Activated T-cell treated with anti-CD3 and anti-CD28 coated beads, Interleukin-2, amount 50 U/mL, for 4 hours (primary cell): ENCODE measurements at places on chromosomes 2 and 18.

- no peak for DNase-seq
These were observed 160.9 kb downstream of the FBXO15 start for GRCh38 chr18:73986711-73987110.

GRCh38 chr18:70420146-70420898, 131.5 kb downstream of the SOCS6 start:
- DNase-seq = no peak

DNA sequence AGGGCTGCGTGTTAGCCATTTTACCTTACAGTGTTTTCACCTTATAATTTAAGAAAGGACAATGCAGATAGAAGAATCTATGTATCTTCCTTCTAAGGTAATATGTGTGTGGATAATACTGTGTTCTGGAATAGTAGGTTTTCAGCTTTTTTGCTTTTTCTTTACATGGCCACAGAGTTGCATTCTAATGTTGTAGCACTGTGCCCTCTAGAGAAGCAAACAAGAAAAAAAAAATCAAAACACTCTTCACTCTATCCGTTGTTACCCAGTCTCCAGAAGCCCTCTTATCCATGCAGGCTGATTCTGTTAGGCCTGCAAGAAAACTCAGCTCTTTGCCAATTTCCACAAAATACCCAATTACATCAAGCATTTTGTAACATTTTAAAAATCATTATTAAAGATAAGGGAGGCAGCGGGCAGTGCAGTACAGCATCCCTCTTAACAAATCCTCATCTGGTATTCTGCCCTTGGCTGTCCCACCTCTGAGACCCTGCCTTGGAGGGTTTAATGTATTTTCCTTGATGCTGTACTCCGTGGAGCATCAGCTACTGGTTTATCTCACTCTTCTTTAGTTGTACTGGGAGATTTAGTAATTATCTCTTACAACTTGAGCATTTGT, 41.8 kb downstream of the CDH7 start:
- no peak for DNase-seq

DNA sequence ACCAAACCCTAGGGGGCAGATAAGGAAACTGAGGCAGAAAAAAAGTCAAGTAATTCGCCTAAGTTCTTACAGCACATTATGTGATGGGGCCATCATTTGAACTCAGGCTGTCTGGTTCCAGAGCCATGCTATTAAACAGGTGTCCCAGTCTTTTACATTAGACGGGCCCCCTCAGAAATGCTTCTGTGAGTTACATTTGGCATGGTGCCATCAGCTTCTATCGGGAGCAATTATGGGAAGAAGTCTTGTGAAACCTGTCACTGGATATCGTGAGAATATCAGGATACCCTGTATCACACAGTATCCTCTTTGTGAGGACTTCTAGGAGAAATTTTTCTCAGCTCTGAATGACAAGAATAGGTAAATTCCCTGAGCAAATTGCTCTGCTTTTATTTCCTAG, 143.7 kb upstream of the NOSTRIN start:
- DNase-seq = no peak

DNA sequence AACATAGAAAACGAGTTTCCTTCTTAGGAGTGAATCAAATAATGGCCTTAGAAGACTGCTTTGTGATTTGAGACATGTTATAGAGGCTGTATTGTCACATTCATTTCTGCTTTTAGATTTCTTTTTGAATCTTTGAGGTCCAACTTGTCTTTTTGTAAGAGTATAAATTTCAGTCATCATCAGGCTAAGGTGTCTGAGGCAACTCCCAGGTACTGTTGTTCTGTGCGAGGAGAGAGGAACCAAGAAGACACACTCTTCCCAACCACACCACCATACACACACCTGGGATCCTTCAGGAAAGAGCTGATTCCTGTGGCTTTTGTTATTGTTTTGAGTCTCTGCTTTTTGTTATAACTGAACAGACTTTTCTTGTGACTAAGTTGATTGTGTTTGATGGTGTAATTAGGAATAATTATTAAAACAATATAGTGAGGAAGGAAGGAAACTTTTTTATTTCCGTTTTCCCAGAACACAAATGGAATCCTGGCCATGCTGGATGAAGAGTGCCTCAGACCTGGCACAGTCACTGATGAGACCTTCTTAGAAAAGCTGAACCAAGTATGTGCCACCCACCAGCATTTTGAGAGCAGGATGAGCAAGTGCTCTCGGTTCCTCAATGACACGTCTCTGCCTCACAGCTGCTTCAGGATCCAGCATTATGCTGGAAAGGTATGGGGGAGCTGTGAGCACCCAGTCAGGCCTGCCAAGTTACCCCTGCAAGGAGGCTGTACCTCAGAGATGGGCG, 140.4 kb downstream of the MYO1B start:
- no peak for DNase-seq

- no peak for DNase-seq
These were observed 76.1 kb upstream of the KCTD1 start for GRCh38 chr18:26624443-26624842.

- DNase-seq = no peak
These were observed 1569.5 kb upstream of the NXPH2 start for GRCh38 chr2:140349695-140350094.

- no peak for DNase-seq
These were observed 137.1 kb downstream of the ZEB2 start for GRCh38 chr2:144382849-144383248.

DNA sequence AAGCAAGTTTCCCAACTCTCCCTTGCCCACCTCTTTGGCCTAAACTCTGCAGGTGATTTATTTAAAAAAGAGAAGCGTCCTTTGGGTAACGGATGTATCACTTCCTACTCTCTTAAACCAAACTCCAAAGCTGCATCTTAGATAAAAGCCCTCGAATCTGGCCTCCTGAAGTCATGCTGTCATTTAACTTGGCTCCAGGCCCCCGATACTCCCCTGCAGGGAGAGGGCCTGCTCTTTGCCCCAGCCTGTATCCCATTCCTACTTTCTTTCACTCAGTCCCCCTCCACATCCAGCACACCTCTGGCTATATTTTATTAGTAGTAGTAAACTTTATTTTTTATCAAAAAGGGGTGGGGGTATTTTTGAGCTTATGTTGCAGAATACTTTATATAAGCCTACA, 19.0 kb downstream of the TEKT4 start:
- no peak for DNase-seq

GRCh38 chr2:11546072-11546471, 12.2 kb downstream of the GREB1 start:
- DNase-seq = no peak

DNA sequence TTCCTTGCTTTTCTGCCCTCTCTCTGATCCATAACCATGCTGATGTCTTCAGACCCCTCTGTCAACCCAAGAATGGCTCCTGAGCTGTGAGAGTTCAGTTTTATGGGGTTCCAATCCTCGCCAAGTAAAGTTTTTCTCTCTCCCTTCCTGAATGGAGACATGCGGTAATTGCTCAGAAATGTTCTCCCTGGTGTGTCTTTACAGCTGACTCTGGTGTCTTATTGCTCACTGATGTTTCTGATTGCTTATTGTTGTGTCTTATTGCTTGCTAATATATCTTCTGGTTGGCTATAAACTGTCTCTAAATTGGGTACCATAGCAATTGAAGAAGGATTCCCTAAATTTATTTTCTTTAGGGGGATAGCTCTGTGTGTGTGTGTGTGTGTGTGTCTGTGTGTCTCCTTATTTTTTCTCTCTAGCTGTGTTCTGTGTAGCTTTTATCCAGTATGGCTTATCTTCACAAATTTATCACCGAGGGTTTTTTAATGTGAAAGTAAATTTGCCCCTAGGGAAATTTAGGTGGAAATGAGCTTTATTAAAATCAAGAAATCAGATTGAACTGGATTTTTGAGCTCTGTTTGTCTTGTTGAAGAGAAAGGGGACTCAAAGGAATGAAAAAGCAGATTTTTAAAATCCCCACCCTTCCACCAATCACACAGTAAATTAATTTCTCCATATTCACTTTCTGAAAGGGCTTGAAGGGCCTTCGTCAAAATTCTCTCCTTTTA, 19.5 kb downstream of the MGAT5 start:
- no peak for DNase-seq

GRCh38 chr2:188272121-188272520, 19.6 kb upstream of the GULP1 start:
- DNase-seq = no peak

- no peak for DNase-seq
These were observed 5.2 kb upstream of the DLX2 start for GRCh38 chr2:172107690-172108586.

DNA sequence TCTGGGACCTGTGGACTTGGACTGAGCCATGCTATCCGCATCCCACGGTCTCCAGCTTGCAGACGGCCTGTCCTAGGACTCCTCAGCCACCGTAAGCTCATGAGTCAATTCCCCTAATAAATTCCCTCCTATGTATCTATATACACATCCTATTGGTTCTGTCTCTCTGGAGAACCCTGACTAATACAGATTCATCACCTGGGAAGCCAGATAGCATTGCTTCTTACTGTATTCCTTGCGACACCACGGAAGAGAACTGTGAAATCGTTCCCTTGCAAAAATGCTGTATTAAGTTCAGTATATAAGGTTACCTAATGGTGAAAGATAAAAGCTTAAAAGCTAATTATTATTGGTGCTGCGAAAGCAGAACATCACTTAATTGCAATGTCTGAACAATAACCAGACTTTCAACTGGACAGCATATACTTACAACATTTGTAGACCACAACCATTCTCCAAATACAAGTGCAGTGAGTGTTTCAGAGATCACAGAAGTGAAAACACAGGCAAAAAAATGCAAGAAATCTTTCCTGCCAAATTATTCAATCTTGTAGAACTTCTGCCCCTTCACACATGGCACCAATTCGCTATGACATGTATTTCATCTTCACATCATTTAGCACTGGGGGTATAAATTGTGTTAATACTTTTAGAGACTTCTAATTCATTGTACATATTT, 352.9 kb downstream of the TXNL1 start:
- DNase-seq = no peak

DNA sequence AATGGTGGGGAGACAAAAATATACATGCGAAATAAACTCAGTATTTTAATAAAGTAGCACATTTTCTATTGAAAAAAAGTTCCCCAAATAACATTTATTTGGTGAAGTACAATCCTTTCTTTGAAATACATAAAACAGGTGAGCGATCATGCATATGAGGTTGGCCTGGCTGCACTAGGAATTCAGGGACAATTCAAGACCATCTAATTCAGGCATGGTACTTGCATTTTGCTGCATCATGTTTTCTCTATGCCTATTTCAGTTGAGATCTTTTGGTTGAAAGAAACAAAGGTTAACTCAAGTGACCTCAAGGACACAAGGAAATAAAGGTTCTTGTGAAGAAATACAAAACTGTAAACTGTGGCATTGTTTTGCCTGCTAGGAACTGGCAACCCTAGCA, 19.8 kb upstream of the TAF4B start:
- no peak for DNase-seq

GRCh38 chr18:48581206-48581605, 42.4 kb downstream of the CTIF start:
- DNase-seq = no peak

DNA sequence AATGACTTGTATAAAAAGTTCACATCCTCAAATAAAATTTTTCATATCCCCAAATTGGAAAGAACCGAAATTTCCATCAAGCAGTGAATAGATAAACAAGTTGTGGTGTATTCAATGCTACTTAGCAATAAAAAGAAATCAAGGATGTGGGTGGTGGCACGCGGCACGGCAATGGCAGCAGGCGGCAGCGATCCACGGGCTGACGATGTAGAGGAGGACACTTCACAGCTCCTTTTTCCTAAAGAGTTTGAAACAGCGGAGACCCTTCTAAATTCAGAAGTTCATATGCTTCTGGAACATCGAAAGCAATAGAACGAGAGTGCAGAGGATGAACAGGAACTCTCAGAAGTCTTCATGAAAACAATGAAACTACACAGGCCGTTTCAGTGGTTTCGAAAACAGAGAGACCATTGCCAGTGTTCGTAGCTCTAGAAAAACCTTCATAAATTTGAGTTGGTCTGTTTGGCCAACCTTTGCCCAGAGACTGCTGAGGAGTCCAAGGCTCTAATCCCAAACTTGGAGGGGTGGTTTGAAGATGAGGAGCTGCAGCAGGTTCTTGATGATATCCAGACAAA, 9.8 kb upstream of the IL36A start:
- no peak for DNase-seq

- DNase-seq = no peak
These were observed 24.2 kb upstream of the EFEMP1 start for GRCh38 chr2:55947752-55948151.

GRCh38 chr2:17621781-17622180, 81.3 kb downstream of the VSNL1 start:
- no peak for DNase-seq

DNA sequence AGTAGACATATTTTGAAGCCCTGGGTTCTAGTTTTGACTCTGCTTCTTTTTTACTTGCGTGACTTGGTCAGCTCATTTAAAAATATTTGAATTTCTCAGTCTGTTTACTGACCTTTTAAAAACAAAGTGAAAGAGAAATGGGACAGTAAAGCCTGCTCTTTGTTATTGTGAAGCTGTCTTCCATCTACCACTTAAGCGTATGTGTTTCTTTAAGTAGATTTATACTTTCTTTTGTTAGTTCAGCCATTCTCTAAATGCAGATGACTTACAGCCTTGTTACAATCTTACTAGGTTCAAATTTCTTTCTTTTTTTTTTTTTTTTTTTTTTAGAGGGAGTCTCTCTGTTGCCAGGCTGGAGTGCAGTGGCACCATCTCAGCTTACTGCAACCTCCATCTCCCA, 79.5 kb downstream of the UBR3 start:
- DNase-seq = no peak

DNA sequence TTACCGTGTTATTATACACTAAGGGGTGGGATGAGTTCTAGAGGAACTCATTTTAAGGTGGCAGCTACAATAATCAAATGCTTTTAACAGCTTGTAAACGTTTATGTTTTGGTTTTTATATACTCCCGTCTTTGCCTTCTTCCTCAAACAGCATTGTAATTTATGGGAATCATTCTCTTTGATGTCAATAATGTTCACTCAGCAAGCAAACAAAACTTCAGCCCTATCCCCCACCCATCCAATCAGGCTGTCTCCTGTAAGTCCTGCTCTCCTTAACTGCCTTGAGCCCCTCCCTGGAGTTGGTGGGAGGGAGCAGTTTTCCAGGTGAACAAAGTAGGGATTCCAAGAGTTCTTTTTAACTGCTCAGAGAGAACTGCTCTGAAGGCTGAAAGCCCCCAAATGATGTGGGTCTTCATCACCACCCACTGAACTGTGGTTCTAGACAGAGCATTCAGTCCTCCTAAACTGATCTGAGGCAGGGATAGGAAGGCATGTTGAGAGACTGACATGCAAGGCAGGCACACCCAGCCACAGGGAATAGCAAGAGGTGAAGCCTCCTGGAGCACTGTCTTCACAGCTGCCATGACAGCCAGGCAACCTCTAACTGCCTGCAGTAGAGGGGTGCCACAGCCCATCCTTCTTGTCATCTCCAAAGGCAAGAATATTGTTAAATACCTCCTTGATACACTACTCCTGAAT, 17.5 kb downstream of the MYO5B start:
- DNase-seq = no peak

- DNase-seq = no peak
These were observed 2.0 kb downstream of the ITGA6 start for GRCh38 chr2:172429301-172429968.

GRCh38 chr18:49716035-49716434, 97.3 kb downstream of the ACAA2 start:
- DNase-seq = no peak
